ENCODE measurements at places on chromosomes 4 and X.

DNA sequence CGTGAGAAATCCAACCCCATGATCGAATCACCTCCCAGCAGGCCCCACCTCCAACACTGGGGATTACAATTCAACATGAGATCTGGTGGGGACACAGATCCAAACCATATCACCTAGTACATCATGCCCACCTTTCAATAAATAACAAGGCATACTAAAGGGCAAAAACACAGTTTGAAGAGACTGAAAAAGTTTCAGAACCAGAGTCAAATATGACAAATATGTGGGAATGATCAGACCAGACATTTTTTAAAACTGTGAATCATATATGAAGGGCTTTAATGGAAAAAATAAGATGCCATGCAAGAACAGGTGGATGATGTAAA lies 167.3 kb downstream of the CAMK2D start:
- DNase-seq: no peak

DNA sequence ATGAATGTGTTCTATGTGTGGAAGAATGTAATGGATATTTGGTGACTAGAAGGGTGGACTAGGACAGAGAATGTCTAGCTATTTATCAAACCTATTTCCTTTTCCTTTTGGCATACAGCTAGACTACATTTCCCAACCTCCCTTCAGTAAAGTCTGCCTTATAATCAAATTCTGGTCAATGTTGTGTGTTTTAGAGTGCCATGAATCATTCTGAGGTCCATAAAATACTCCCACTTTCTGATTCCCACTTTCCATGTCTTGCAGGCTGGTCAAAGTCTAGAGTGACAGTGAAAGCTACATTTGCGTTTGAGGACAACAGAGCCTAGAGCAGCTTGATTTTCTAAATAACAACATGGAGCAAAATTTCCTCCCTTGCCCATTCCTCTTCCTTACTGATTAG lies 217.2 kb downstream of the UGT8 start:
- DNase-seq: no peak

DNA sequence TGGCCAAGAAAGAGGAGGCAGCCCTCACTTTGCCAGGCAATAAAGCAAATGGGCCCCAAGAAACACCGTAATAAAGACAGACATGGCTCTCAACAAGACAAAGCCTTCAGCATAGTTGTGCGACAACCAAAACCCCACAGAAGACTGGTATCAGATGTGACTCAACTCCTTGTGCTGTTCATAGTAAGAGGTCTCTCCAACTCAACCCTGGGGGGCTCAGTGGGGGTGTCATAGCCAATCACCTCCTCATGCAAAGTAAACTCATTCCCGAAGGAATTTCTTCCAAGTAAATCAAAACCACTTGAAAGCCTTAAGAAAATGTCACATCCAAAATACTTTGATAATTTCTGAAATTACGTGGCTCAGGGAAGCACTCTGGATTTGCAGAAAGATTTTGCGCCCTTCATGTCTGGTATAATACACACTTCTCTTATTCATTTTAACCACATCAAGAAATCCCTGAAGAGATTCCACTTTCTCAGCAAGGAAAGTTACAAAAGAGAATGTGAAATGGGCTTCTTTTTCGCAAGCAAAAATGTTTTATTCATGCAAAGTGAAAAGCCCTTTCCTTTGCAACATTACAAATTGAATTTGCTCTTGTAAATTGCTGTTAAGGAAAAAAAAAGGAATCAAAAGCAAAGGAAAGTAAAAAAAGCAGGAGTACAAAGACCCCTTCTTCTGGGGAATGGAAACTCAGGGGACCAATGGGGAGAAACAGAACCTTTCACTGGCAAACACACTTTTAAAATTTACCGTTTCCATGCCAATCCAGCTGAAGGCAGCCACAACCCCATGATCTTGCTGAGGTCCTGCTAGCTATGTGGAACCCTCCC lies 137.4 kb downstream of the NSUN7 start:
- DNase-seq: no peak

- DNase-seq: no peak
Measured at GRCh38 chr4:55311792-55312488, 34.1 kb upstream of the SRD5A3 start.

DNA sequence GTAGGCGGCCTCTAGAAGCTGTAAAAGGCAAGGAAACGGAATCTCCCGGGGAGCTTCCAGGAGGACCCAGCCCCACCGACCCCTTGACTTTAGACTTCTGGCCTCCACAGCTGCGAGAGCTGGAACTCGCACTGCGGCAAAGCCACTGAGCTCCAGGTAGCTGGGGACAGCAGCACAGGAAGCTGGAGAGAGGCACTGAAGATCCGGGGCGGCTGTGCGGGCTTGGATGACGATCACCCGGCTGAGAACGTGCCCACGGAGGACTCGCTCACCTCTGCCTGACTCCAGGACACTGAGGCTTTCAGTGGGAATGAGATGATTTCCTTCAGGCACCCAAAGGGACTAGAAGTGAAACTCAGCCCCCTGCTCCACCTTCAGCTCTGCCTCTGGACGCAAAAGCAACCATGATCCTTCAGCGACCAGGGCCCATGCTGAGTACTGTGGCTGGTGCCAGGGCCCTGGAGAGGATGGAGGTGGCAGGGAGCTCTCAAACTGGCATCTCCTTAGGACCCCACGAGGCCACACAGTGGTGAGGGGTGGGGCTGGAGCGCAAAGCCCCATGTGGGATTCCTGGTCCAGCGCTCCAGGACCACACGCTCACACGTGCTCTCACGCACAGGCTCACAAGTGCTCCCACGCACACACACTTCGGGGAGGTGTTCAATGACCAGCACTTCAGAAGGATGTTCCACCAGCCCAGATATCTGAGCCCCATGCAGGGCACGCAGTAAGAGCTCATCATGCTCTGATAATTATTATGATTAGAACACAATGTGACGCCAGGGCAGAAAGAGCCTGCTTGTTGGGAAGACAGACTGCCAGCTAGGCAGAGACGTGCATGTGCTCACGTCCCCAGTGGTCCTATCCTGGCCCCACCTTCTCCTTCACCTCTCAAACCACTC lies 47.2 kb downstream of the ADRA2C start:
- DNase-seq: no peak

GRCh38 chr4:2817137-2817536 lies 24.3 kb downstream of the SH3BP2 start:
- no peak for DNase-seq

- no peak for DNase-seq
Measured at GRCh38 chr4:149751174-149751573, 64.5 kb downstream of the IQCM start.

- DNase-seq: no peak
Measured at GRCh38 chr4:89929425-89930159, 34.9 kb downstream of the MMRN1 start.

DNA sequence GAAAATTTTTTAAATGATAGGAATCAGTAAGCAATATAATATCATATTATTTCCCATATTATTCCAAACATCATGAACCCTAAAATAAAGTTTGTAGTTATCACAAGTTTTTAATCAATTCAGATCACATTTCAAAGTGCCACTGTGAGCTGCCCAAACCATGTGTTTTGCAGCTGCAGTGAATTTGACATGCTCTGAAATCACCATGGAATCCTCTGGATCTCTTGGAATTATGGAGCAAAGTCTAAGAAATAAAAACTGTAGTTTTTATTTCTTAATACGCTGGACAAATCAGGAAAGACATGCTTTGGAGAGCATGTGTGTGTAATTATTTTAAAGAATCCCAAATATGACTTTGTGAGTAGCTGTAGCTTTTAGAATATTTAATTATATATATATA lies 262.7 kb downstream of the ANKRD50 start:
- DNase-seq: no peak

DNA sequence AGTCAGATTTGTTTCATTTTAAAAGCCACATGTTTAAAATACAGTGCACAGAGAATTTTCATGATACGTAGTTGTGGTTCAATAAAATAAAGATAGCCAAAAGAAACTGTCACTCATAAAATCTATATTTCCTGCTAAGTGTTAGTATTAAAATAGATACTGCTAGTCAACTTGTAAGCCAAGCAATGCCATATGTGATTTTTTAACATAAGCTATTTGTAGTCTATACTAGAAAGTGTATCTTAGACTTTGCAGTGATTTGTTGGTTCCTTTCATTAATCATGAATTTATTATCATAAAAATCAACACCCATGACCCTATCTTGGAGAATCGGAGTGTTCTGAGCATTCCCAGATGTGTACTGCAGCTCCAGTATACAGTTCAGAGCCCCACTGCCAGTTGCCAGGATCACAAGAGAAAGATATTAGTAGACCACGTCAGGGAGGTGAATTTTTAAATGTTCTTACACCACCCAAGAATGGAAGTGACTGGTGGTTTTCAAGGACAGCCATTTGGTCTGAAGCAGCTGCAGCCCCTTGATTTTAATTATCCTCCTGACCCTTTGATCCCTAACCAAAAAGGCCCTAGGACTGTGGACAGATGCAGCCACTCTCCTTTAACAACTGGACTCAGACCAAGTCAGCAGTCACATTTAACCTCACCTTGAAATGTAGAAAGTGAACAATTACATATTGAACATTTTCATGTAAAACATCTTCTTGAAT lies 163.1 kb downstream of the PALLD start:
- no peak for DNase-seq

DNA sequence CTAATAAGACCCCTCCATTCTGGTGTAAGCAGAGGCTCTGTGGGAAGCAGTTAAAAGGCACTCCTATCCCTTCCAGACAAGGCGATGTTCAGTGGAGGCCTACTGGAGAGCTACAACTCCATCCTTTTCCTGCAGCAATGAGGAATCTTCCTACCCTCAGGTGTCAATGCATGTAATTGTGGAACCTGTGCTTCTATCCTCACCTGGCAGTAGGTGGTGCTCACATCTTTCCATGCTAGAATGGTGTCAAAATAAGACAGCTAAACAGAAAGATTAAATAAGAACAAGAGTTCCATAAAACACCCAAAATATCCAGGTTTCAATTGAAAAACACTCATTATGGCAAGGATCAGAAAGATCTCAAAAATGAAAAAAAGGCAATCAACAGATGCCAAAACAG lies 224.6 kb downstream of the IL15 start:
- DNase-seq: no peak

DNA sequence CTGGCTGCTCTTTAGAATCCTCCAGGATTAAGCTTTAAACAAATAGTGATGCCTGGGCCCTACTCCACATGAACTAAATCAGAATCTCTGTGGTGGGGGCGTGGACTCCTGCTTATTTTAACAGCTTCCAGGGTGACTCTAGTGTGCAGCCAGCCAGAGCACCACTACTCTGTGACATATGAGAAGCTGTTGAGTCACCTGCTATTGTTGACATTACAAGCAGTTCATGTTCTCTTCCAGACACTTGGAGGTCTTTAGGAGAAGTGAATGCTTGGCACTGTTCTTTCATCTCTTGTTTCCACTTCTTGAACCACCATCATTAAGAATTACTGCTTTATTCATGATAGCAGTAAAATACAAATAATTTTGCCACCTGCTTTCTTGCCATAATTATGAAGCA lies 426 bp upstream of the C4orf51 start:
- peak; percentile 92 for DNase-seq

DNA sequence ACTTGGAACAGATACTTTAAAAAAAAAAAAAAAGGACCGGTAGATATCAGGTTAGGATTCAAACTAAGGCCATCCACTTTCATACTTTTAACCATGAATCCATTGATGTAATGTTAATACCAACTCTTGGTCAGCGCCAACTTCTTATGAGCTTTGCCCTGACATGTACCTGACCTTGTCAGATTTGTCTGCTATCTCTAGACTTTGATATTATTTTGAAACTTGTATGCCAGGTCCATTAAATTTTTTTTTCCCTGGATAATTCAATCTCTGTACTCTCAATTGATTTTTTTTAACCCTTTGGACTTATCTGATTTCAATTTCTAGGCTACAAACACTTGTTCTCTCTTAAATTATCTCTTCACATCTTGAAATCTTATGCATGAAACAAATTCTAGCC lies 27.2 kb upstream of the UGT2B7 start:
- DNase-seq: no peak

Measured in fibroblast of skin of back (primary cell).